ENCODE measurements at places on chromosomes 1 and 21.

DNA sequence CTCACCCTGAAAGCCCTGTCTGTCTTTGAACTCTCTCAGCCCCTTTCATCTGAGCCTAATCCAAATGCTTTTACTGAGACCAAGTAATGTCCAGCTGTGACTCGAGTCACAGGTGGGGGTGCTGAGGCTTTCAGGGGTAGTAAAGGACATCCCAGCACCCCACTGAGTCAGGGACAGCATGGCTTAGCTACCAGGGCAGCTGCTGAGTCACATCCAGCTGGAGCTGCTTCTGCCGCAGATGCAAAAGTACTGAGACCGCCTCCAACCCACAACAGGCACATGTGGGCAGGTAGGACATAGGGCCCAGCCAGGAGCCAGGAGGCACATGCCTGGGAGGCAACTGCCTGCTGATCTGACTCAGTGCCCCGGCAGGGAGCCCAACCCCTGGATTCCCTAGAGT, 6.7 kb upstream of the VSIG8 start:
- DNase-seq, result no peak

DNA sequence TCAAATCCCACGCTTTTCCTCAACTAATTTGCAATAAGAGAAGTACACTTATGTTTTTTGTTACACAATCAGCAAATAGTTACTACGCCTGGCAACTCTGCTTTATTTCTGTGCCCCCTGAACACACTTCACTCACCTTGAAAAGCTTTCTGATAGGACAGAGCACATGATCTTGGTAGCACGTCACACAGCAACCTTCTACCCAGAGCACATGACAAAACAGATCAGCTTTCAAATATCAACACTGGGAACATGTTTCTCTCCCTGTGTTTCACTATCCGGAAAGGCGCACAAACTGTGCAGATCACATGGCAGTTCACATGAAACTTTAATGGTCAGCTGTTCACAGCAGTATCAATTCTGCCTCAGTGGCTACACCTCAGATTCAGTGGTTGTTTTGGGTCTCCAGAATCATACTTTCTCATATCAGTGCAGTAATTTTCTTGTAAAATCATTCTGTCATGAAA, 2.2 kb downstream of the SLC19A2 start:
- DNase-seq, result no peak

DNA sequence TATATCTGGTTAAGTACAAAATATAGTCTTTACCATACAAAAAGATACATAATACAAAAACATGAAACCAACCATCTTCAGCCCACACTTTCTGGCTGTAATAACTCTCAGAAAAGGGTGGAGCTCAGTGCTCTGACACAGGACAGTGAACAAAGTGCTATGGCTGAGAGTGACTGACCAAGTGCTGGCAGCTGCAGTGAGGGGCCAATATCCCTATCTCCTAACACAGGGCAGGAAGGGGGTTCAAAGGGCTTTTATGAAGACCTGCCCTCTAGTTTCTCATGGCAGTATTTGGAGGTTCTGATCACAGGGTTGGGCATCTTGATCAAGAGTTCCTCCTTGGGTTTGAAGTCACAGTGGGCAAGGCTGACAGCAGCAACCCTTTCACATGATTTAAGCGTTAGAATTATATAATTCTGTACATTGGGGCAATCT, 3.9 kb downstream of the TXNIP start:
- DNase-seq, result no peak

DNA sequence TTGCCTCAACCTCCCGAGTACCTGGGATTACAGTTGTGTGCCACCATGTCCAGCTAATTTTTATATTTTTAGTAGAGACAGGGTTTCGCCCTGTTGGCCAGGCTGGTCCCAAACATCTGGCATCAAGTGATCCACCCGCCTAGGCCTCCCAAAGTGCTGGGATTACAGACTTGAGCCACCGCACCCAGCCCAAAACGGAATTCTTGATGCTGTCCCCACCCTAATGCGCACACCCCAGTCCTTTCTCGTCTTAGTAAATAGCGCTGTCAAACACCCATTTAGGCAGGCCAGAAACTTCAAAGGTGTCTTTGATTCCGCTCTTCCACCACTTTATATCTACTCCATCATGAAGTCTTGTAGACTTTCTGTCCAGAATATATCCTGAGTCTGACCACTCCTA, 35.1 kb downstream of the ITSN1 start:
- DNase-seq, result no peak

GRCh38 chr1:219465212-219466093, 147.5 kb downstream of the ZC3H11B start:
- DNase-seq, result no peak

- no peak for DNase-seq
These were observed 1.0 kb upstream of the SFN start for GRCh38 chr1:26861889-26862378.

DNA sequence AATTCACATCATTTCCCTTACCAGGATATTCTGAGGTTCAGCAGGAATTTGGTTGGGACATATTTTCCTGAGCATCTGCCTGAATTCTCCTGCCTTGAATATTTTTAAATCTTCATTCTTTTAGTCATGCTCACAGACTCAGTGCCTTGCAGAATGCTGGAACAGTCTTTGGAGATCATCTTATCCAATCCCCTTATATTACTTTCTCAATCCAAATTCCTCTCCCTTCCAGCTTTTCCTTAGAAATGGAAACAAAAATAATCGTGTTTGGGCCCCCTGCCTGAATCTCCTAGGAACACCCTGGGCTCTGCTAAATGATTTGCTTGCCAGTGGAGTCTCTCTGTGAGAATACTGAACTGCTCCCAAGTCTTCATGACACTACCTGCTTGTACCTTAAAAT, 38.4 kb downstream of the LHX8 start:
- DNase-seq, result no peak

DNA sequence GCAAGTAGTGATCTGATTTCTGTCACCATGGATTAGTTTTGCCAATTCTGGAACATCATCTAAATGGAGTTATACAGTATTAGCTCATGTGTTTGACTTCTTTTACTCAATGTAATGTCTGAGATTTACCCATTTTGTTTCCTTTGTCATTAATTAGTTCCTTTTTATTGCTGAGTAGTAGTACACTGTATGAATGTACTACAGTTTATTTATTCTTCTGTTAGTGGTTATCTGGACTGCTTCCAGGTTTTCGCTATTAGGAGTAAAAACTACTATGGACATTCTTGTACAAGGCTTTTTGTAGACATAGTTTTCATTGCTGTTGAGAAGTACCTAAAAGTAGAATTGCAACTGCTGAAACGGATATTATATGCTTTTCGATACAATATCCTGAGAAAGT, 14.1 kb downstream of the SUCO start:
- no peak for DNase-seq

GRCh38 chr1:233406339-233406960, 78.9 kb downstream of the MAP3K21 start:
- no peak for DNase-seq

DNA sequence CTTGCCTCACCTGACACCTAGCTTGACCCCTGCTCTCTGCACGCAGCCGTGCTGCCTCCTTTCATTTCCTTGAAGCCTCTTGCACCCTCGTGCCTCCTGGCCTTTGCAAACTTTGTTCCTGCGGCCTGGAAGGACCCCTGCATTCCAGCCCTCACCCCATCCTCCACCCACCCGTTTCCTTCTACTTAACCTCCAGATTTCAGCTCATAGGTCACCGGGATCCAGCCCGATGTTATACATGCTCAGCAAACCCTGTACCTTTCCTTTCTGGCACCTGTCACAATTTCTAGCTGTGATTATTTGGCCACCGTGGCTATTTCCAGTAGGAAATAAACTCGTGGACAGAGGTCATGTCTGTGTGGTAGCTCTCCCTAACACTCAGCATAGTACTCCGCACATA, 4.5 kb downstream of the EDARADD start:
- DNase-seq, result no peak

- DNase-seq, result no peak
These were observed 115.8 kb upstream of the FAM78B start for GRCh38 chr1:166282391-166283137.

GRCh38 chr1:17565461-17566252, 26.2 kb downstream of the ARHGEF10L start:
- no peak for DNase-seq

- no peak for DNase-seq
These were observed 3.9 kb downstream of the RPS6KC1 start for GRCh38 chr1:213054733-213055591.

GRCh38 chr1:37515185-37516034, 844 bp upstream of the MEAF6 start:
- no peak for DNase-seq

DNA sequence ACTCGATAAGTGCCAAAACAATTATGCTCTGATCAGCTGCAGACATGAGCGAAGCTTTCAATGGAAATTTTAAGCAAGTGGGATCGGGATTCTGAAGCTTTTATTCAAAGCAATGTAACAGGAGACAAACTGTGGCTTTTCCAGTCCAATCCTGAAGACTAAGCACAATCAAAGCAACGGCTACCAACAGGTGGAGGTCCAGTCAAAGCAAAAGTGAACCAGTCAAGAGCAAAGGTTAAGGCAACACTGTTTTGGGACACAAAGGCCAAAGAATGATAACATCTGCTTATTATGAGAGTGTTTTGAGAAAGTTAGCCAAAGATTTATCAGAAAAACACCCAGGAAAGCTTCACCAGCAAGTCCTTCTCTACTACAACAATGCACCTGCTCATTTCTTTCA, 170.1 kb downstream of the SEC16B start:
- DNase-seq, result no peak

GRCh38 chr1:167723707-167724323, 2.0 kb downstream of the MPZL1 start:
- DNase-seq, result no peak

DNA sequence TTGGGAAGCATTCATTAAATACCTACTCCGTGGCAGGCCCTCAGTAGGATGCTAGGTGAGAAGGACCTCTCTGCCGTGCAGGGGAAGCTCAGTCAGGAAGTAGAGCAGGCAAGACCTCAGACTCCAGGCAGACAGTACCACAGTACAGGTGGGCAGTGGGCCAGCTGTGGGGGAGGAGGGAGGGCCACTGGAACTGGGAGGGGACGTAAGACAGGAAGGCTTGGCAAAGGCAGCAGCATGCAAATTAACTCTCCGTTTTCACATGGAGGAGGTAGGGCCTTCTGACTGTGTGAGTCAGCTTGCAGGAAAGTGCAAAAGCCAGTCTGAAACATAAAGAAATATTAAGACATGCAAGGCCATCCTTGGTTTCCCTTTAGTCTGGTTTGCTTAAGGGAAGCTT, 157.7 kb downstream of the TRIM33 start:
- DNase-seq, result no peak

- DNase-seq, result no peak
These were observed 62.8 kb downstream of the EDEM3 start for GRCh38 chr1:184691719-184692324.

DNA sequence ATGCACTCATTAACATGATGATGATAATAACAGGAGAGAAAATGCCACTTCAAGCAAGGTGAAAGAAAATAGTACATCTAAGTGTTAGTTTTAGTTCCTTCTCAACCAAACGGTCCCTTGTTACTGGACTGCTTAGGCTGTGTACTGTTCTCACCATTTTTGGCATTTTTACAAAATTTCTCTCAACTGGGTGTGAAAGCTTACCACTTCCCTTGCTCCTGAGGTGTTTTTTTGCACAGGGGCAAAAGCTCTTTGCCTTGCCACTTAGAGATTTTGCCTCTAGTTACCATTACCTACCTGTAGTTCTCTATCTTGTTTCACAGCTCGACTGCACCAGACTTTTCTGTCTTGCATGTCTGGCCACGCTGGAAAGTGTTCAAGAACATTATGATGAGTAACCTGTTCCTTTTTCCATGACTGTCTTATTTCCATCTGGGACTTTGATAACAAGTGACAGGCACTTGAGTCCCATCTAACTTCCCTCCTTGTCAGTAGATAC, 10.7 kb downstream of the NEK7 start:
- DNase-seq, result no peak

- no peak for DNase-seq
These were observed 43.0 kb upstream of the USH2A start for GRCh38 chr1:216466162-216466801.
